H1 (cell line): ENCODE measurements at places on chromosomes 7 and 10. TPM values are rescaled to one million over a fixed set of nuclear protein-coding genes. Genes with fewer than 3 reads are reported as not detected.

GRCh38 chr7:83038787-83039186 lies 123.9 kb downstream of the PCLO start:
- H3K36me3 ChIP-seq = no peaks in the 10 kb centered on the region
- DNase-seq = no peak
- no peaks in the 10 kb centered on the region for H3K4me1 ChIP-seq
- H3K27ac ChIP-seq = no peak overlapping the region
- H3K4me3 ChIP-seq = no peak overlapping the region

The VSTM2A gene
- total RNA-seq = 0.58 and 0.77 TPM in 2 replicates

DNA sequence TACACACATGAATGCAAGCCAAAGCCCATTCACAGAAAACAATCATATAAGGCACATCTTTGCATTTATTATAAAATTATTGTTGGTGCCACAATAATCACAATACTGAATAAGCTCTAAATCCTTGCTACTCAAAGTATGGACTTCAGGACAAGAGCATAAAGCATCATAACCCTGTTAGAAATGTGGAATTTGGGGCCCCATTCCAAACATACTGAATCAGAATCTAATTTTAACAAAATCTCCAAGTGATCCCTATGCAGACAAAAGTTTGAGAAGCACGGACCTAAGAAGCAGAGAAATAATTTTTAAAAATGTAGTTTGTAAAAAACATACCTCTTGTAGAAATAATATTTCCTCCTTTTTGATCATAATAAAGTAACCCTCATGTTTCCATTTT lies 199.2 kb downstream of the IMMP2L start:
- H3K4me1 ChIP-seq = no peaks in the 10 kb centered on the region
- no peaks in the 10 kb centered on the region for H3K27me3 ChIP-seq
- H3K36me3 ChIP-seq = no peaks in the 10 kb centered on the region
- no peak overlapping the region for H3K4me3 ChIP-seq

- no peak for DNase-seq
- H3K27ac ChIP-seq = no peak overlapping the region
- H3K4me3 ChIP-seq = no peak overlapping the region
Observed at GRCh38 chr10:92880233-92880861, 32.0 kb downstream of the EXOC6 start.
